Stimulated activated CD8-positive, alpha-beta memory T cell treated with anti-CD3 and anti-CD28 coated beads, Interleukin-15, amount 100 ng/mL, for 1 hour (primary cell): ENCODE measurements at places on chromosomes 11 and 22.

DNA sequence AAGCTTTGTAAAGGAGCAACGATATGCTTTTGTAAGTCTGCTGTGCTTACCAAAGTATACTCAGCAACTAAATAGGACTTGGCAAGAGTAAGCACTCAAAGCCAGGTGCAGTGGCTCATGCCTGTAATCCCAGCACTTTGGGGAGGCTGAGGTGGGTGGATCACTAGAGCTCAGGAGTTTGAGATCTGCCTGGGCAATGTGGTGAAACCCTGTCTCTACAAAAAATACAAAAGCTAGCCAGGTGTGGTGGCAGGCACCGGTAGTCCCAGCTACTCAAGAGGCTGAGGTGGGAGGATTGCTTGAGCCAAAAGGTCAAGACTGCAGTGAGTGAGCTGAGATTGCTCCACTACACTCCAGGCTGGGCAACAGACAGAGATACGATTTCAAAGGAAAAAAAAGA lies 67.5 kb downstream of the PAK1 start:
- no peak for DNase-seq

GRCh38 chr11:130783323-130783722 lies 133.0 kb downstream of the SNX19 start:
- no peak for DNase-seq

DNA sequence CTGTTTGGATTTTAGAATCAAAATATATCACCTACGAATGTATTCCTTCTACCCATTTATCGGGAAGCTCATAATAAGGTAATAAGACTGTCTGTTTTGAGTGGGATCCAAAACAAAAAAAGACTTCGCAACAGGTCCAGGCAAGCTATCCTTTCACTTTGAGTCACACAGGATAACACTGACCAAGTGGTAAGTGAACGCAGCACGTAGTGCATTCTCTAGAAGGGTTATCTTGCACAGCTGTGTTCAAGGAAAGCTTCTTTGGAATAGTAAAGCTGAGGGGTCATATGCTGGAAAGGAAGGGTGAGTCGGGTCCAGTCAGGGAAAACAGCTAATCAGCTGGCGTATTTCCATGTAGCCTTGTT lies 22.3 kb upstream of the NRGN start:
- DNase-seq = no peak

DNA sequence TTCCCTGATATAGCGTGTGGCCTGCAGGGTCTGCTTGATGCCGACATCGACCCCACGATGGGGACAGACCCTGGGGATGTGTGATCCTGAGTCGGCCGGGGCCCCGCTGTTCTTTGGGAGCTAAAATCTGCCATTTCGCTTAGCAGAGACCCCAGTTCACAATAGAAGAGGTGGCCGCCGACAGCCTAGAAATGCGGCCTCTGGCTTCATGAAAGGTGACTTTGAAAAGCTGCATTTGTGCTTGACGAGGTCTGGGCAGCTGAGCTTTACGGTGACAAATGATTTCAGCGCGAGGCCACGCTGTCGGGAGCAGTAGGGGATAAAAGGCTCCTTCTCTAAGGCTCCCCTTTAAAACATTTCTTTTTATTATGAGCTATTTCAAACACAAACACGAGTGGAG lies 71.7 kb downstream of the RPS6KA4 start:
- no peak for DNase-seq

DNA sequence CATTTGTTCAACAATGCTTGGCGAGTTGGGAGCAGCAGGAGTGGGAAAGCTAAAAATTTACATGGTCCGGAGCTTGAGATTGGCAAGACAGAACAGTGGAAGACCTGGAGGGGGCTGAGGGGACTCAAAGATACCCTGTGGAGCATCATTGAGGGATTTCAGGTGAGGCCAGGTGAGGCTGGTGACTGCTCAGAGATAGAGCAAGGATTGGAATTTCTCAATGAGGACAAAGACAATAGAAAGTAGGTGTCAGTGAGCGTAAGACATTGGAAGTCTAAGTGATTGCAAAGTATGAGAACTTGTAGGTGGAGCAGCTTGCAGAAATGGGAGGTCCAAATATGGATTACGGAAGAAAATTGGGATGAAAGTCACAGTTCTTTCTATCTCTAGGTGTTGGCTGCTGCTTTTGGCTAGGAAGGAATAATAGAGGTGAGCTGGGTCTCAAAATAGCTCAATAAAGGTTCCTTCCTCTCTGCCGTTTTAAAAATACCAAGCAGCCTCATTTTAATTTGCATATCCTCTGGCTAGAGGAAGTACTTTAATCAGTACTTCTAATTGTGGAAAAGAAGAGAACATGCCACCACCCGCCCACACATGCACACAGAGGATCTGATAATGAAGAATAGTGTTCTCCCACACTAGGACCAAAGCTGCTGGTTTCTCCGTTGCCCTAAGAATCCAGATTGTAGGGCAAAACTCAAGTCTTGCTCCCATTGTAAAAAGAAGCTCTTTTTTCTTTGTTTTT lies 41.8 kb upstream of the SORL1-AS1 start:
- DNase-seq = no peak

DNA sequence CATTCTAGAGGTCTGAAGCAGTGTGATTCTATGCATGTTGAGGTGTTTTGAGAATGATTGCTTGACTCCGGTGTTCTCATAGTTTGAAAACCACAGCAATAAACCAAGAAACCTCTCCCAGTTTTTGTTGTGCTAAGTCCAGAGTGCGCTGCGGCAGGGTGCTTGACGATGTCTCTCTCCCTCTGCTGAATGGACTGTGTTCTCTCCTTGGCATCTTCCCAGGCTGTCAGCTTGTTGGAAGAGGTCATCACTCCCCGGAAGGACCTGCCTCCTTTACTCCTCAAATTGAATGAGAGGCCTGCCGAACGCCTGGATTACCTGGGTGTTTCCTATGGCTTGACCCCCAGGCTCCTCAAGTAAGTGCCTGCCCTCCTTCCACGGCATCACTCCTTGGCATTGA lies 31.0 kb downstream of the NAT10 start:
- DNase-seq = no peak

DNA sequence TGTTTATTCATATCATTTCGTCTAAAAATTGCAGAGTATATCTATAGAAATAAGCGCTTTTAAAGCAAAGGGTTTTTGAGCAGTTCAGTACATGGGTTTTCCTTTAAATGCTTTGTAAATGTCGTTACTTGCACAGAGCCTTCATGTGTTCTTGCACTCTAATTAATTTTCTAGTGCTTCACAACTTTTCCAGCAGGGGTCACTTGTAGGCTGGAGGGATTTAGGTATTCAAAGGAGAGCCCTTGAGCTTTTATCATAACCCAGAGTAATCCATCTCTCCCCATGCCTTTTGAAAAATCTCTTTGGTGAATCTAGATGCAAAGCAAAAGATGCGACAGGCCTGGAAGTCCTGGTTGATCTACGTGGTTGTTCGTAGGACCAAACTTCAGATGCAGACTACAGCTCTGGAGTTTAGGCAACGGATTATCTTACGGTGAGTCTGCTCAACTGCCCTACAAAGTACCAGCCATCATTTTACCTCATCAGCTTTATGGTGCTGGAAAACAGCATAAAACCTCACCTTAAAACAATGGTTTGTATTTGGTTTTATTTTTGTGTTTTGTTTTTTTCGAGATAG lies 60.4 kb downstream of the SFI1 start:
- DNase-seq = no peak
